ENCODE measurements at places on chromosomes 12 and 14. TPM values are rescaled to one million over a fixed set of nuclear protein-coding genes. Genes with fewer than 3 reads are reported as not detected.

GRCh38 chr12:116954710-116955381, 44.1 kb downstream of the FBXW8 start:
- DNase-seq = peak; percentile 31

- no peak for DNase-seq
Observed at GRCh38 chr14:36344211-36344610, 23.8 kb upstream of the MBIP start.

GRCh38 chr14:29584992-29585391, 342.7 kb downstream of the PRKD1 start:
- peak; percentile 86 for DNase-seq

- DNase-seq = no peak
Observed at GRCh38 chr14:32249371-32249770, 46.3 kb upstream of the RNU6-8 start.

GRCh38 chr12:113050795-113051194, 5.7 kb upstream of the DTX1 start:
- no peak for DNase-seq

DNA sequence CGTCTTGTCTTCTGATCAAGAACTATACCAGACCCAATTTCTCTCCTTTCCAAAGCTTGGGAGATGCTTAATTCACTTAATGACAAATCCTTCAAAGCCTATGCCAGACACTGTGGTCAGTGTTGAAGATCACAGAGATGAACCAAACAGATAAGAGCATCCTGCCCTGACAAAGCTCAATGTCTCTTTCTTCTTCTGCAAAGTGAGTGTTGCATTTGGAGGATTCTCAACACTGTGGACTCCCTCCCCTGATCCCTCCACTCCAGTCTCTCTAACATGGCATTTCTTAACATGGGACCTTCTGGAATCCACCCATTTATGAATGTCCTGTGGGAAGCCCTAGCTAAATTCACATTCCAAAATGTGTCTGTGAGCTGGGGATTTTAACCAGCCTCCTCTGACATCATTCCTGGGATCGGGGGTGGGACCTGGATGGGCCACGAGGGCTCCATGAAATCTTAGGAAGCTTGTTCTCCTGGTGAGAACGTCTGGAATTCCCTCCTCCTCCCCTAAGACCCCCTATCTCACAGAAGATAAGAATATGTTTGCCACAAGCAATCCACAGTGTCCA, 20.3 kb downstream of the SYNE3 start:
- peak; percentile 43 for DNase-seq

The NELL2 gene
- 29.6 TPM for total RNA-seq

The GPR68 gene
- 4.0 TPM for total RNA-seq

GRCh38 chr12:53234271-53234914, 2.4 kb upstream of the RARG start:
- DNase-seq = peak; percentile 78

GRCh38 chr14:76143642-76144041, 8.1 kb upstream of the GPATCH2L start:
- no peak for DNase-seq

GRCh38 chr12:58310809-58311622, 369.6 kb downstream of the ATP23 start:
- DNase-seq = no peak

The FZD10 gene
- not detected for total RNA-seq

- DNase-seq = no peak
Observed at GRCh38 chr12:71092290-71092689, 65.5 kb downstream of the TSPAN8 start.

The SLCO1B1 gene
- not detected for total RNA-seq

The GOLT1B gene
- total RNA-seq = 16.8 TPM

GRCh38 chr14:94562022-94562421, 780 bp downstream of the SERPINA4 start:
- DNase-seq = no peak

- peak; percentile 60 for DNase-seq
Observed at GRCh38 chr12:96258104-96258961, 64.2 kb downstream of the ELK3 start.

- DNase-seq = no peak
Observed at GRCh38 chr12:25767606-25768005, 190.9 kb upstream of the RASSF8 start.

The STON2 gene
- 50.2 TPM for total RNA-seq

DNA sequence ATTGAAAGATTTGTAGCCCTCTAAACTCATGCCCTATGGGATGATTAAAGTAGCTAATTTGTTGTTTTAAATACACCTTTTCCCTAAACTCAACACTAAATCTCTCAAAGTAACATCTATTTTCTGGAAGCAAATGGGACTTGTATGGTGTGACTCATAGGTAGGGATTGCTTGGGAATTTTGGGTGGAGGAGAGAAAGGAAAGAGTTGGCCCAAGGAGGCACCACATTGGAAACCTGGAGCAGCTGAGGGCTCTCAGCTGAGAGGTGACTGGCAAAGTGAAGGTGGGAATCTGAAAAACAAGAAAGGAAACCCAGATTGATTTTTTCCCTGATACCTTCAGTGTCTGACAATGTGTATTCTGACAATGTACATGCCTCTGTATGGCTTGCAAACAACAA, 114.8 kb upstream of the PRICKLE1 start:
- DNase-seq = no peak
